Activated gamma-delta T cell treated with Interleukin-2 at 50 U/mL for 16 hours (primary cell): ENCODE measurements at places on chromosomes 2 and 18.

DNA sequence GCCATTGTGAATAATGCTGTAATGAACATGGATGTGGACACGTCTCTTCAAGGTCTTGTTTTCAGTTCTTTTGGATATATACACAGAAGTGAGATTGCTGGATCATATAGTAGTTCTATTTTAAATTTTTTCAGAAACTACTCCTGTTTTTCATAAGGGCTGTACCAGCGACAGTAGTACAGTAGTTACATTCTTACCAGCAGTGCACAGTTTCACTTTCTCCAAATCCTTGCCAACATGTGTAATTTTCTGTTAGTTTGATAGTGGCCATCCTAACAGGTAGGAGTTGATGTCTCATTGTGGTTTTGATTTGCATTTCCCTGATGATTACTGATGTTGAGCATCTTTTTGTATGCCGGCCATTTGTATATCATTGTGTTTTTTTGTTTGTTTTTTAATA is 81.7 kb downstream of the EPC2 start:
- DNase-seq = no peak

- no peak for DNase-seq
These were observed 34.9 kb upstream of the GPC1 start for GRCh38 chr2:240400371-240401161.

GRCh38 chr18:49812286-49813068 is 856 bp downstream of the ACAA2 start:
- DNase-seq = no peak

DNA sequence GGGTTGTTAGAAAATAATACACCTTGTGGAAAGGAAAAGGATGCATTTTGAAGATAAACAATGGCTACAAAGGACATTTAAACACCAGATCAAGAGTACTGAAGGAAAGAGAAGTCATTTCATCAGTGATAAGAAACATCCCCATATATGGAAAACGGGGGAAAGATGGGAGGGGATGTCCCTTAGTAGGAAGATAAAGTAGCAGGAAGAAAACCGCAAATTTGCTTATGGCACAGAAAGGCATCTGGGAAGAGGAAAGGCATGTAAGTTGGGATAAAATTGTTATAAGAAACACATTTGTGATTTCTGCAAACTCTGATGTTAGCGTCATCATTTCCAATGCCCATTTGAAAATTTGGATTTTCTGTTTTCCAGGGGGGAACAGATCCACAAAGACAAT is 10.5 kb upstream of the LYPD1 start:
- DNase-seq = no peak

DNA sequence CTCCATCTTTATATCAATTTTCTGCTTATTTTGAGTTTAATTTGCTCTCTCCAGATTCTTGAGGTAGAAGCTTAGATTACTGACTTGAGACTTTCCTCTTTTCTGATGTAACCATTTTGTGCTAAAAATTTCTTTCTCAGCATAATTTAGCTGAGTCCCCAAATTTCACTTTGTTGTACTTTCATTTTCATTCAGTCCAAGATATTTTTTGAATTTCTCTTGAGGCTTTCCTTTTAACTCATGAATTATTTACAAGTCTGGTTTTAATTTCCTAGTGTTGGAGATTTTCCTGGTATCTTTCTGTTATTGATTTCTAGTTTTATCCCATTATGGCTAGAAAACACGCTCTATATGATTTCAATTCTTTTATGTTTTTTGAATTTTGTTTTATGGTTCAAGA is 144.7 kb upstream of the PGAP1 start:
- DNase-seq = no peak

- no peak for DNase-seq
These were observed 36.1 kb downstream of the PSTPIP2 start for GRCh38 chr18:46035696-46036680.

DNA sequence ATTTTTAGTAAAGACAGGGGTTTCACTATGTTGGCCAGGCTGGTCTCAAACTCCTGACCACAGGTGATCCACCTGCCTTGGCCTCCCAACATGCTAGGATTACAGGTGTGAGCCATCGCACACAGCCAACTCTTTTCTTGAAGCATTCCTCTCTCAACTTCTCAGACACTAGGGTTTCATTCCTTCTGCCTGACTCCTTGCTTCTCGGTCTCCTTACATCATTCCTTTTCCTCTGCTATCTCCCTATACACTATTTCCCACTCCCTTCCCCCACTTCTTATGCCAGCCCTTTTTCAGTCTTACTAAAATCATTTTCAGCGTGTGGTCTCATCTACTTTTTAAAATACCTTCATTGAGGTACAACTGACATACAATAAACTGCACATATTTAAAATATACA is 6.1 kb downstream of the SOS1 start:
- DNase-seq = no peak

GRCh38 chr2:65344689-65345088 is 87.7 kb downstream of the SPRED2 start:
- no peak for DNase-seq

- no peak for DNase-seq
These were observed 247.6 kb downstream of the RPRM start for GRCh38 chr2:153230977-153231376.

DNA sequence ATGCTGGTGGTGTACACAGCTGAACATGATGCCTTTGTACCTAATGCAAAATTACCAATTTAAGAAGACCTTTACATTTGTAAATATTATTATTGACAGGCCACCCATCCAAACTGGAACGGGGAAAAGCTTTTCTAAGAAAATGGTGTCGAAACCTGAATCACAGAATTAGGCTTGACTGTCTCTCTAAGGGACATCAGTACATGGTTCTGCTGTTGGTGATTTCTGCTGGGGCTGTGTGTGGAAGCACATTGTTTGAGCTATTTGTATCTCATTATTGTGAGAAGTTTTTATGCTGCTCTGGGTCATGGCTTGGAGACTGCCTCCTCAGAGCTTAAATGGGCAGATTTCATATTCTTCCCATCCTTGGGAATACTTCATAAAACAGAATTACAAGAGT is 420.9 kb upstream of the POU3F3 start:
- DNase-seq = no peak

- DNase-seq = no peak
These were observed 42.9 kb upstream of the TUBA3E start for GRCh38 chr2:130241041-130241707.

- DNase-seq = no peak
These were observed 24.6 kb upstream of the MC5R start for GRCh38 chr18:13799396-13799795.

- DNase-seq = no peak
These were observed 534.2 kb upstream of the CDH2 start for GRCh38 chr18:28711096-28711495.

DNA sequence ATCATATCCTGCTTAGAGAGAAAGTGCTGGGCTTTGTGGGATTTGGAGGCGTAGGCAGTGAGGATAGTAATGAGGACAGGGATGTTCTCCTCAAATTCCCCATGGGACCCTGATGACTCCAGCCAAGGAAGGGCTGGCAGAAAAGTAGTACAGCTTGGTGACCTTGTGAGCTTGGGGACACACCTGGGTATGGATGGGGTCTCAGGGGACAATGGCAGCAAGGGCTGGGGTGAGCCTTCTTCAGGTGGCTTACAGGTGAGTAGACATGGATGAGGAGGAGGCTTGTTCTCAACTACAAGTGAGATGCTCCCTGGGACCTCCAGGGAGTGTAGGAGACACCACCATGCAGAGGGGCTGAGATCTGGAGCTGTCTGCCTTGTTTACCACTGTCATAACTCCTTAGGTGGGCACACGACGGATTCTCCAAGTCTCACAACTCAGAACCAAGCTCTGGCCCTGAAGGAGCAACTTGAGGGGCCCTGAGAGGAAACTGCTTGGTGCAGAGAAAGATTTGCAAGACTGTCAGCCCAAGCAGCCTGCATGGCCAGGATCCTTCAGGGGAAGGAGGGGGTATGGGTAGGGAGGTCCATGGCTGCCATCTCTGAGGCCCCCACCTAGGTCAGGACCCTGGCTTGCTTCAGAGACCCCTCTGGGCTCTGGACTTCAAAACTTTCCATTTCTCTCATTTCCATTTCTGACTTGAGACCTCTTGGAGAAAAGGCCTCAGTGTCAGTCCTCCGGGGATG is 262.8 kb downstream of the DYSF start:
- DNase-seq = no peak

DNA sequence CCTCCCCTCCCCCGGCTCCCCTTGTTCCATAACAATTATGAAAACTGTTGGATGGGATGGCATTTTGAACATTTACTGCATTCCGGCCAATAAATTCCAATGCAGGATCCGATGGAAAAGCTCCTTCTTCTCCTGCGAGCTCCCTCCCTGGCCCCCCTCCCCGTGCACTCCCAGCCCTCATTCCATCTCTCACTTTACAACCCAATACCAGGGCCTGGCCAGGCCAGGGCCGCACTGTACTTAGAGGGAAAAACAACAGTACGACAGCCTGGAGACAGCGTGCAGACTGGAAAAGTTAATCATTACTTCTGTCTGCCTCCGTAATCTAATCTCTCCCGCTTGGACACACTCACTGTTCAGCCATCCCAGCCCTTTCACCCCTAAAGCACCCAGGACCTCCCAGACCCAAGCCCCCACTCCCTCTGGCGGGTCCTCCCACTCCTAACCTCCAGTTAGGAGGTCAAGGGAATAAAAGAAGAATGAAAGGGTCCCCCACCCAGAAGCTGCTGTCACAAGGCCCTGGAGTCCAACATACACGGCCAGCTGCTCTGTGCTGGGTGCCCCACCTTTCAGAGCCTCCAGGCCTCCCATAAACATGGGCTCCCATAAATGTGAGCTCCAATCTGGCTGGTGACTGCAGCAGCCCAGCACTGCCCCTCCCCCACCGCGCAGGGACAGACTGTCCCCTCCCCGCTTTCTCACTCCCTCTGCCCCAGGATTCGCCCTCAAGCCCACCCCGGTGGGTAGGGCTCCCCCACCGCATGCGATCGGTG is 20.6 kb downstream of the SMAD7 start:
- DNase-seq = no peak

GRCh38 chr2:178531168-178531567 is 50.9 kb downstream of the PLEKHA3 start:
- no peak for DNase-seq

GRCh38 chr18:37654034-37654433 is 88.4 kb upstream of the CELF4 start:
- no peak for DNase-seq

DNA sequence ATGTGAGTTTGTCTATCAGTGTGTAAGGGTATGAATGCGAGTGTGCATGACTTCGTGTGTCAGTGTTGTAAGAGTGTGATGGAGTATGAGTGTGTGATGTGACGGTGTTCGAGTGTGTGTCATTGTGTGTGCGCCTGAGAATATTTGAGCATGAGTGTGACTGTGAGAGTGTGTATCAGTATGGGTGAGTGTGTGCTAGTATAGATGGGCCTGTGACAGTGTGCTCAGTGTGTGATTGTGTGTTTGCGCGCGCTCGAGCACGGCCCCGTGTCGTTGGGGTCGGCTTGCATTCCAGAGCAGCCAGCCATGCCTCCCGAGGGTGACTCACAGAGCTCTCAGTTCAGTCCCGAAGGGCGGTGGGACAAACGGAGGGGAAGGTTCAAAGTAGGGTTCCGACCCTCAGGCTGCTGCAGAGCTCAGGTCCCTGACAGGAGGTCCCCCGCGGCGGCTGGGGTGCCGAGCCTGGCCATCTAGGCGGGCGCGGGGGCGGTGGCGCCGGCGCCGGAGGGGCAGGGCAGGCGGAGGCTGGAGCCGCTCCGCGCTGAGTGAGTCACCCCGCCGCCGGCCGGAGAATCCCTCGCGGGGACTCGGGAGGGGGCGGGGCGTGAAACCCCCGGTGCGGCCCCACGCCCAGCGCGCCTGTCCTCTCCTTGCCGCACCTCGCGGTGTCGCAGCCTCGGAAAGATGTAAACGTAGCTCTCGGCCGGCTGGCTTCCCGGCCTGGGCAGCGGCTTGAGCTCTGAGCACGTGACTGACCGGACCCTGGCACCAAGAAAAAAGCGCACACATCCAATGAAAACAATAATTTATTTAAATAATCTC is 3.8 kb downstream of the DLX2 start:
- DNase-seq = no peak

- no peak for DNase-seq
These were observed 270.4 kb upstream of the CCDC68 start for GRCh38 chr18:55229682-55230081.

- DNase-seq = no peak
These were observed 118.6 kb downstream of the PTGR3 start for GRCh38 chr18:75090336-75090735.

DNA sequence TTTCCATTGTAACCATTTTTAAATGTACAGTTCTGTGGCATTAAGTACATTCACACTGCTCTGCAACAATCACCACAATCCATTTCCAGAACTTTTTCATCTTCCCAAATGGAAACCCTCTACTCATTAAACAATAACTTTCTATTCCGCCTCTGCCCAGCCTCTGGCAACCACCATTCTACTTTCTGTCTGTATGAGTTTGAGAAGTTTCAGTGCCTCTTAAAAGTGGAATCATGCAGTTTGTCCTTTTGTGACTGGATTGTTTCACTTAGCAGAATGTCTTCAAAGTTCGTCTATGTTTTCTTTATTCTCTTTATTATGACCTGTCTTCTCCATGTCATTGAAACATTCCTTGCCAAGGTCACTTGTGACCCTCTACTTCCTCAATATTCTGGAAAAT is 22.0 kb upstream of the PELI1 start:
- DNase-seq = no peak

DNA sequence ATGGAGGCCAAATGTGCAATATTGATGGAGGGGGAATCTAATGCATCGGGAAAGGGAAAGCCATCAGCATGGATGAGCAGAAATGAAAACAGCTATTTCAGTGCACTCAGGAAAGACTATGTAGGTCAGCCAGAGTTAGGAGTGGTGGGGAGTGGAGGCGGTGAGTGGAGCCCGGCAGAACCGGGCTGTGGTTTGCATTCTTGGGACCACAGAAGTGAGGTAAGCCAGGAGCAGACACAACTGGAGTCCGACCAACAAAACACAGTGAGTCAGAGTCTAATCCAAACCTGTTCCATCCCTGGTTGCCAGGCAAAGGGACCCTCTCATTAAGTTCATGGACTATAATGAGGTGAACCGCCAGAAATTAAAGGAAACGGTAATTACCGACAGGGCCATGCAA is 61.1 kb upstream of the RAB12 start:
- DNase-seq = no peak

- DNase-seq = no peak
These were observed 78.4 kb downstream of the SETBP1 start for GRCh38 chr18:44758861-44759631.

DNA sequence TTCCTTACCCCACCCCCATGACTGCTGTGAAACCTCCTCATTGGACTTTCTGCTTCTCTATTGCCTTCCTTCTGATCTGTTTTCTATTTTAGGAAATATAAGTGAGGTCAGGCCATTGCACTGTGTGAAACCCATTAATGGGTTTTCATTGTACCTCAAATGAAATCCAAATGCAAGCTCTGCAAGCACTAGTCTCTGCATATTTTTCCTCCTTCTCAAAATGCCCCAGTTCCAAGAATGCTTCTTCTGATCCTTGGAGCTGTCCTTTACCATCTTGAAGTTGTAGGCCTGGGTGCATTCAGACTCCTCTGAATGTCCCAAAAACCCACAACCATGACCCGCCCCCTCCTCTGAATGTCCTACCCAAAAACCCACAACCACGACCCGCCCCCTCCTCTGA is 8.2 kb downstream of the IL1A start:
- no peak for DNase-seq

DNA sequence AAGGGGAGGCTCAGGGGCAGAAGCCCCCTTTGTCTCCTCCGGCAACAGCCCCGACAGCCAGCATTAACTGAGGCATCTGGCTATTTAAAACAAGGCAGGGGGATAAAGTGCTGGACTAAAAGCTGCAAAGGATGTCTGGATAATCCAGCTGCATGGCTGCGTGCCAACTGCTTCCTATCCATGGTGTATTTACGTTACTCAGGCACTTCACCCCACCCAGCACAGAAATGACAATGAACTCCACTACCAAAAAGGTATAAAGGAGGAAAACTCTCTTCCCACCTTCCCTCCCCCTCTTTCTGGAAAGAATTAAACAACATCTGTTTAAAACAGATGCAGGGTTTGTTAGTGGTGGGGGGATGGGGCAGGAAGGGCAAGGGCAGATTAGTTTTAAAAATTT is 82.5 kb downstream of the SPRED2 start:
- no peak for DNase-seq
